ENCODE measurements at places on chromosomes 5 and 9. TPM values are rescaled to one million over a fixed set of nuclear protein-coding genes. Genes with fewer than 3 reads are reported as not detected.

DNA sequence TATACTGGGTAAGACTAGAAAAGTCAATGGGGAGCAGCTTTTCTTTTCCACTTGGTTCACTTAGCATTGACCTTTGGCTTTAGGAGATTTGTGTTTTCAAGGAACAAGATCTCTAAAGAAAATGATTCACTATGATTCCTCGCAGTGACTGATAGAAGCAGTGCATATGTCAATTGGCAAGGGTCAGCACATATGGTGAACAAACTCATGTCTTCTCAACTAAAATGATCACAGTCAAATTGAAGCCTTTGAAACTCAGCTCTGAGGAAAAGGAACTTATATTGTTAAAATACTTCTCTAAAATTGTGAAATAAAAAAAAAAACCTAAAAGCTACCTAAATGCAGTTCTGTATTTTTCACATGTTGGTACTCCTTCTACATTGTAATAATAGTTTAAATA, 43.2 kb upstream of the IL7R start:
- DNase-seq: no peak

ITGA1 gene
- 96.4 TPM for polyA plus RNA-seq

OMD gene
- polyA plus RNA-seq: 1.0 TPM

DNA sequence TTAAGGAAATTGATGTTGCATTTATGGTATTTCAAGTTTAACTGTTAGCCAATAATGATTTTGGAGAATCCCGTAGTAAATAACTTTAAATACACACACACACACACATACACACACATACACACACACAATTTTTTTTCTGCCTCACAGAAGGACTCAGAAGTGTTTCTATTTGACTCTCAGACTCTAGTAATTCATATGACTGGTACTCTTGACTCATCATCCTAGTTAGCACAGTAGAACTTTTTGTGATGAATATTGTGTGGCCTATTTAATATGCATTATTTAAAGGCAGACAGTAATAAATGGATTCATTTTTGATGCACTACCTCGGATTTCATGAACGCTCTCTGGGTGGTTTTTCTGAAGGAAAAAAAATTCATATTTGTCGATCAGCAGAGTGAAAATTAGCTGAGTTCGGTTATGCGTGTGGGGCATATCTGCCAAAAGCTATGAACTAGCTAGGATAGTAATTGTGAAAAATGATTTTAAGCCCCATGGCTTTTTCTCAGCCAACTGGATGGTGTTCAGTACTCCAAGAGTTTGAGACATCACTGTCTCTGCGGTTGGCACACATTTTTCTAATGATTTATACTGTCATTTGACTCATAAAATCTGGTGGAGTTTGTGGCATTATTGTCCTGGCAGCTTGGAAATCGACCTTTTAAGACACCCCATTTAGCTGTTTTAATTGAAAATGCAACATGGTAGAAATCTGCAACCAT, 102.2 kb downstream of the PCSK5 start:
- no peak for DNase-seq

DNA sequence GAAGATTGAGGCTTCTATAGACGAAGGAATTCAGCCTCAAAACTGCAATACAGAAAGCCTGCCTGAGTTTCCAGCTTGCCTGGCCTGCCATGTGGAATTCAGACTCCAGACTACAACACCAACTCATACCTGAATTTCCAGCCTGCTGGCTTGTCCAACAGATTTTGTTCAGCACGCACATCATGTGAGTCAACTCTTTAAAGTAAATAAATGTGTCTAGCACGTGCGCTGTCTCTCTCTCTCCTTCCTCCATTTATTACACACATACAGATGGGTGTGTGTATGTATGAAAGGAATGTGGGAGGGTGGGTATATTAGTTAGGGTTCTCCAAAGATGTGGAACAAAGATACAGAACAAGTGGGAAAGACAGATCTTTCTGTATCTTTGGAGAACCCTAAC, 82.4 kb upstream of the TAS2R1 start:
- no peak for DNase-seq

- peak; percentile 23 for DNase-seq
Measured at GRCh38 chr9:100473276-100474081, 530 bp downstream of the TMEFF1 start.

DNA sequence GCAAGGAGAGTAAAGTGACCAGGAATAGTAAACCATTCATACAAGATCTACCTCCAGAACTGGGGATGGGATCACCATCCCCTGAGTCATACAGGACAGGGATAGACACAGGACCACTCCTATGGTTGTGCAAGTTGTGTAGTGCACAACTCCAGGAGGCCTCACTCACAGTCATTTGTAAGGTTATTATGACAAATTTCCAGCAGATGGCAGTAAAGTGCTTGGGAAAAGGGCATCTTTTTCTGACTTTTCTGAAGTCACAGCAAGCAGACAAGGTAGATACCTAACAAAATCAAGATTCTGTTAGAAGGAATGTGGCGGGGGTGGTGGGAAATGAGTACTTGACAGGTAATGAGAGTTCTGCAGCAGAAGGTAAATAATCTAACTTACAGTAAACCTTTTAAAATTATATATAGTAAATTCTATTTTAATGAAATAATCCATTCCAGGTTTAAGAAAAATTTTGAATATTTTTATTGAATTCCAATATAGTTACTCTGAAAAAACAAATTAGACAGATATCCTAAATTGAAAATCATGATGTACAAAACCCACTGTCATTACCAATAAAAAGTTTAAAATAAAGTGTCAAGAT, 16.7 kb upstream of the KIF27 start:
- peak; percentile 33 for DNase-seq

DNA sequence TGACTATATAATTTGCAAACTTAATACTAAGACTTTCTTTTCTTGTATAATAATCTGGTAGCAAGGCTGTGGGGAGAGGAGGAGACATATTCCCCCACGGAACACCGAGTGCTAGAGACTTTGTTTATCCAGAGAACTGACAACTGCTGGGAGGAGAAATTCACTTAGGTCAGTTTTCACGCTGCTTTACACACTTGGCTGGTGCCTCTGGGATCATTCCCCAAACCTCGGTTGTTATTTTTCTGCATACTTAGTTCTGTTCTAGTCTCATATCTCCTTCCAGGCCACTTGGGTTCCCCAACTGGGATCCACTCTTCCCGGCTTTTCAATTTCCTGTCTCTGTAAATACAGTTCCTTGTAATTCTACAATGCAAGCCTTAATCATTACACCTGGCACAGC, 238.2 kb upstream of the ADAMTS16 start:
- DNase-seq: no peak

GRCh38 chr5:154015071-154015693, 23.5 kb downstream of the FAM114A2 start:
- no peak for DNase-seq

DNA sequence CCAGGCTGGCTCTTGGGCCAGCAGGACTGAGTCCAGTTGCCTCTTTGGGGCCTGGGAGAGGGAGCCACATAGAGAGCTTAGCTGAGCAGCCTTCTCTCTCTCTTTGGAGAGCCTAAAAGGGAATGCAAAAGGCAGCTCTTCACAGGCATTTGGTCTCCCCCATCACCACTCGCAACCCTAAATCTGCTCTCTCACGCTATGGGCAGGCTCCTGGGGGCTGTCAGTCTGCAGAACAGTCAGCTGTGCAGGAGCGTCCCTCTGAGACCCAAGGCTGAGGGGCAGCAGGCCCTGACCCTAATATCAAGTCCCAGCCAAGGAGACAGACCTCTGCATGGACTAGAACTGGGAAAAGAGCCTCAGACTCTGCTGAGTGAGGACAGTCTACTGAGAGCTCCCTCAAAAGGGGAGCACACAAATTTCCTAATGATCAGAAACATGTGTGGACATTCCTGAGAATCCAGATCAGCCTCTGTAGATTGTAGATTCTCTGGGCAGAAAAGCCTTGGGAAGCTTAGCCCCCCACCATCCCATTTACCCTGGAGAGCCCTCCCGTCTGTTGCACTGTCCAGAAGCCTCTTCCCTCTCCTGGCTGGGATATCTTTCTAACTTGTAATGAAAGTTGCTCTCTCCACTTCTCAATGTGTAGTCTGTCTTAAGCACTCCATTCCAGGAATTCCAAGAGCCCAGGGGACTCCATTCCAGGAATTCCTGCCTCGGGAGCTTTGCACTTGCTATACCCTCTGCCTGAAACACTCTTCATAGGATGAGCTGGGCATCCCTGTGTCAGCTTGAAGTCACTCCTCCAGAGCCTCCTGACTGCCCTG, 79.4 kb downstream of the FAM114A2 start:
- DNase-seq: no peak

DNA sequence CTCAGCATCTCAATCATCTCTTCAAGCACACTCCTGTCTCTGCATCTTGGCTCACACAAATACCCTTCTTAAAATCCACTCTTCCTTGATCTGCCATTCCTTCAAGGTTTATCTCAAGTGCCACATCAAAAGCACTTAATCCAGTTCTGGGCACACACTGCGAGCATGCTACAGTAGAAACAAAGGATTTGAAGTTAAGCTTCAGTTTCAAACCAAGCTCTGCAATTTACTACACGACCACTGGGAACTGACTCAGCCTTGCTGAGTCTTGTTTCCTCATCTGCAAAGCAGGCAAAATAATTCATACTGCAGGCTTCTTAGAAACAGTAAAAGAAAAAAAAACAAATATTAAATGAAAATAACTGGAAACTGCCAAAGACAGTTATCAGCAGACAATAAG, 50.5 kb upstream of the CTNNAL1 start:
- peak; percentile 34 for DNase-seq

RNF130 gene
- 67.4 TPM for polyA plus RNA-seq

GRCh38 chr5:112227911-112228631, 191.0 kb downstream of the EPB41L4A start:
- no peak for DNase-seq

GRCh38 chr5:158270996-158271554, 412.1 kb upstream of the CLINT1 start:
- DNase-seq: no peak

TAF11L10 gene
- not detected for polyA plus RNA-seq

- DNase-seq: no peak
Measured at GRCh38 chr5:142306077-142306502, 18.7 kb downstream of the SPRY4 start.

DNA sequence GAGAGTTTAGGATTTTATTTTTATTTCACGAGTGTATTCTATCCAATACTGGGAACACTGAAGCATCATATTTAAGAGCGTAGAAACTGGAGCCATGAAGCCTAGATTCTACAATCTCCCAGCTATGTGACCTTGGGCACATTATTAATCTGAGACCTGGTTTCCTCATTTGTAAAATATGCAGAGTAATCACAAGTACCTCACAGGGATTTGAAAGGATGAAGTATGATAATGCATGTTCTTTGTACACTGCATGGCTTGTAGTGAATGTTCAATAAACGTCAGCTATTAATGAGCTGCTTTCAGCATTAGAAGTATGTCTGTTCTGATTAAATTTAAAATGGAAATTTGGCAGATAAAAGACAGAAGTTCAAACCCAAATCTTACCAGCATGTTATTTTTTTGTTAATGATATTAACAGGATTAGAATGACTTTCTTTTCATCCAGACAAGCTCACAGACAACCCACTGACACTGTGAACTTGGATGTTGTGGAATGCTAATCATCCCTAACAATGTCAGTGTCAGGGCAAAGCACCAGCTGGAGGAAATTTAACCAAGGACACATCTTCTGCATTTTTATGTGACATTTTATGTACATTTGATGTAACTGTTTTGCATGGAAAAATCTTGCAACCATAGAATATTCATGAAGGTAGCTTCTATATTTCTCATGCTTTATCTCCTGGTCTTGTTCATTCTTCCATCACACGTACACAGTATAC, 27.1 kb upstream of the CTXN3 start:
- DNase-seq: no peak

CRHBP gene
- polyA plus RNA-seq: 0.15 TPM

DNA sequence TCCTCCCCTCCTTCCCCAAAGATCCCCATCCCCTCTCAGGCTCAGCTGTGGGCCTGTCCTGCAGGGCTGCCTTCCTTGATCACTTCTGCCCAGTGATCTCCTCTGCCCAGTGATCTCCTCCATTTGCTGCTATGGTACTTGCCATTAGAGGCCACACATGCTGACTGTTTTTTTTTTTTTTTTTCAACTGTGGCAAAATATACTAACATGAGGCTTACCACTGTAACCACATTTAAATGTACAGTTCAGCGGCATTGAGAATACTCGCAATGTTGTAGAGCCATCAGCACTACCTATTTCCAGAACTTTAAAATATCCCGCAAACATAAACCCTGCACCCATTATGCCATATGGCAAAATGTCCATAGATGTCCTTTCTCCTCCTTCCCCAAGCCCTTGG, 61.7 kb upstream of the EPB41L4B start:
- no peak for DNase-seq

- DNase-seq: no peak
Measured at GRCh38 chr5:176875783-176876505, 23.2 kb downstream of the HK3 start.

GRCh38 chr5:101677961-101678360, 618.1 kb downstream of the SLCO4C1 start:
- no peak for DNase-seq

GPX8 gene
- 63.9 TPM for polyA plus RNA-seq

GRCh38 chr9:30244877-30245276, 2139.6 kb upstream of the ACO1 start:
- no peak for DNase-seq

- no peak for DNase-seq
Measured at GRCh38 chr5:52769061-52769460, 18.7 kb upstream of the ITGA1 start.

GZMA gene
- 2.5 TPM for polyA plus RNA-seq

GRCh38 chr9:111661150-111661801, at the start of gene GNG10:
Gene GNG10, plus strand, starts transcription at chr9:111661605. Its CDS starts 30 bp downstream, at chr9:111661635.
- DNase-seq: peak; percentile 41

DNA sequence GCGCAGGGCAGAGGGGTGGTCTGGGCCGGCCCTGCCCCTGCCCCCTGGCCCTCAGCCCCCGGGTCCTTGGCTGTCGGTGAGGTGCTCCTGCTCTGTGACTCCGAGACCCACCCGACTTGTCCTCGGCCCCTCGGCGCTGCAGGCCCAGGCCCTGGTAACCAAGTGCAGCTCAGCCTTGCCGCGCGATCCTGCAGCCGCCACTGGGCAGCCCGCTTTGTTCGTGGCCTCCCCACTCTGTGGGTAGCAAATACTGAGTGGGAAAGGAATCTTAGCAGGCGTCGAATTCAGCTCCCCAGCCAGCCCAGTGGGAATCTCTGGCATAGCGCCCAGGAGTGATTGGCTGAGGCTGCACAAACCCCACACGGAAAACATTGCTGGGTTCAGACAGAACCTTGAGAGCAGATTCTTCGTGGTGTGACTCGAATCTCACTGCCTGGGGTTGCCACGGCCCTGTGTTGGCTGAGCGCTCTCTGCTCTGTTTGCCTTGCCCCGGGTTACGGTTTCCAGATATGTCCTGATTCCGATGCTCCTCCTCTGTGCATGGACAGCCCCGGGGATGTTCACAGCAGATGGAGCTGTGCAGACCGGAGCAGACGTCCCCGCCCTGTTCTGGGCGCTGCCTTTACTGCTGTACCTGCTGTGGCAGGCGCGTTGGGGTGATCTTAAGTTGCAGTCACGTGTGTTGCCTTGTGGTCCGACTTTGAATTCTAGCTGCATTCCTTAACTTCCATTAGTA, 13.4 kb upstream of the EXOC3 start:
- DNase-seq: peak; percentile 53

GRCh38 chr5:36323926-36324781, 22.5 kb upstream of the RANBP3L start:
- DNase-seq: no peak
